DMS153 (cell line): ENCODE measurements at places on chromosomes 5 and 9.

DNA sequence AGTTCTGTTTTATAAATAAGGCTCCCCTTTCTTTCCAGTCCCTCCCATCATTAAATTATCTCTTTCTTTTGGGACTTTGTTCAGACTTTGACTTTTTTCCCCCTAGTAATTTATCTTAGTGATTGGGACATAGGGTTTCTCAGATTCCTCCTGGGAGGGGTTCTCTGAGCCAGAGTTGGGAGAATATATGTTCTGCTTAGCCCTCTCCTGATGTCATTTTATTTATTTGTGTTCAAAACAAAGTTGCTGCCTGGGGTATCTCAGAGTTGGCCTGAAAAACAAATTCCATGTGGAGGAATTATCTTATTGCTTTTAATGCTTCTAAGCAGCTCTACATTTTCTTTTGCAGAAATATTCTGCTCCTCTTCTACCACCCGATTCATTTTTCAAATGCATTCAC, 211.0 kb downstream of the PCSK5 start:
- no peak for DNase-seq

DNA sequence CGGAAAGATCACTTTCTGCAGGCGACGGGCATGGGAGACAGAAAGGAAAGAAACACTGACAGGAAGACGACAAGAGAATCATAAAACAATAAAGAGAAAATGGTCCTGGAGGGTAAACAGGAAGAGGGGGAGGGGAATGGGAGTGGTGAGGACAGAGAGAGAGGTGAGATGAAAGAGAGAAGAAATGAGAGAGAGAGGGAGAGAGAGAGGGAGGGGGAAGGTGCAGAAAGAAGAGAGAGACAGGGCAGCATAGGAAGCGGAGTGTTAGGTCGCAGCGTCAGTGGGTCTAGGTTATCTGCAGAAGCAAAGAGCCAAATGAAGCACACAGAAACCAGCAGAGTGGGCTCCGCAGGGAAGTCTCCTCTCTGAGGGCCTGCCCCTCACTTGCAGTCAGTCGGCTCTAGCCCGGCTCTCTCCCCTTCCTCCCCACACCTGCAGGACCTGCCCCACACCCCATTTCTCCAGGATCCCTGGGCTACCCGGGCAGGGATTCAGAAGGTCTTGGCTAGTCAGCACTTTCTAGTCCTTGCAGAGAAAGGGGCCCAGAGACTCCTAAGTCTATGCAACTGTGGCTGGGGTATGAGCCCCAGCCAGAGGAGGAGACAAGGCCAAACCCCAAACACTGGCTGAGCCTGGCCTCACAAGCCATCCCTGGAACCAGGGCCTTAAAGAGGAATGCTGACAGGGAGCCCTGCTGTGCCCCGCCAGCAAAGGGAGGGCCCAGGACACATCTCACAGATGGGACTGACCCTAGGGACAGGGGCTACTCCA, 29.7 kb upstream of the MEIKIN start:
- no peak for DNase-seq

- no peak for DNase-seq
Measured at GRCh38 chr5:108311682-108312081, 70.2 kb downstream of the FBXL17 start.

- DNase-seq = no peak
Measured at GRCh38 chr5:17395106-17395880, 102.7 kb upstream of the TAF11L2 start.

GRCh38 chr9:37408933-37409710, 13.4 kb upstream of the GRHPR start:
- DNase-seq = no peak

DNA sequence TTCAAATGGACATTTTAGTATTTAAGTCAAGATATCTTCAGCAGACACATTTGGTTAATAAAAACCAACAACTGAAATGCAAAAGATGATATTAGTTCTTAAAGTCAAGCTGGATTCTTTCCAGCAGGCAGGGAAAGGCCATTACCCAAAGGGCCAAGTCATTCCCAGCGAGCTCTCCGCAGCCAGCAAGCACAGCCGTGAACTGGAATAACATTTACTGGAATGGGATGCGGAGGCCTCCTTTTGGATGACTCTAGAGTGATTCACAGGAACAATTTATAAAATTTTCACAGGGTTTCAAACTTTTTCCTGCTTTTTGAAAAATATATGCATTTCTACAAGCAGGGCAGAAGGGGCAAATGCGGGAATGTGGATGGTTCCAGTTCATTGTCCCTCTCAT, 76.6 kb upstream of the DAB2 start:
- DNase-seq = no peak

DNA sequence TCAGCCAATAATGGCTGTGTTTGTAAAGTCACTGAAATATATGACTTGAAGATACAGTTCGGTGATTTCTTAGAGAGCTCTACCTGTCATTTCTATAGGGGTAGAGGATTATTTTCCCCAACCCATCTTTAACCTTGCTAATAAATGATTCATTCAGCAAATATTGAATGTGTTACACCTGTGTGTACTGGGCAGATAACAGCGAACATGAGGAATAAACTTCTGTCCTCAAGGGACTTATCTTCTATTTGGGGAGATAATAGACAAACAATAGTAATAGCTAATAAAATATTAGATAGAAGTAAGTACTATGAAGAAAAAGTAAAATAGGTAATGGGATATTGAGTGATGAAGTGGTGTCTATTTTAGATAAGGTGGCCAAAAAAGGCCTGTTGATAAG, 9.3 kb downstream of the TTC23L start:
- DNase-seq = no peak

- DNase-seq = no peak
Measured at GRCh38 chr5:130092991-130093390, 188.7 kb downstream of the CHSY3 start.

DNA sequence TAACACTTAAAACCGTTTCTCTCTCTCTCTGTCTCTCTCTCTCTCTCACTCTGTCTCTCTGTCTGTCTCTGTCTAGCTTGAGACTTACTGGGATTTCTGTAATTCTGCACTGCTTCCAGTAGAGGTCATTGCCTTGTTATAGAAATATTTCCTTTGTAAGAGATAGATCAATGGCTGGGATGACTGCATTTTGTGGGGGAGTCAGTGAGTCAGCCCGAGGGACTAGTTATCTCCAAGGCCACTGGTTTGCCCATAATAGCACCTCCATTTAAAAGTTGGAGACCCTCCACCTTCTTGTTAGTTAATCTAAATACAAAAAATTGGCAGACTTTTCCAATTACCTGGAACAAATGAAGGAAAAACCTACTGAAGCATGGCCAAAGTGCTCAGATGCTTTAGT, 547.2 kb downstream of the LRRC70 start:
- DNase-seq = no peak

DNA sequence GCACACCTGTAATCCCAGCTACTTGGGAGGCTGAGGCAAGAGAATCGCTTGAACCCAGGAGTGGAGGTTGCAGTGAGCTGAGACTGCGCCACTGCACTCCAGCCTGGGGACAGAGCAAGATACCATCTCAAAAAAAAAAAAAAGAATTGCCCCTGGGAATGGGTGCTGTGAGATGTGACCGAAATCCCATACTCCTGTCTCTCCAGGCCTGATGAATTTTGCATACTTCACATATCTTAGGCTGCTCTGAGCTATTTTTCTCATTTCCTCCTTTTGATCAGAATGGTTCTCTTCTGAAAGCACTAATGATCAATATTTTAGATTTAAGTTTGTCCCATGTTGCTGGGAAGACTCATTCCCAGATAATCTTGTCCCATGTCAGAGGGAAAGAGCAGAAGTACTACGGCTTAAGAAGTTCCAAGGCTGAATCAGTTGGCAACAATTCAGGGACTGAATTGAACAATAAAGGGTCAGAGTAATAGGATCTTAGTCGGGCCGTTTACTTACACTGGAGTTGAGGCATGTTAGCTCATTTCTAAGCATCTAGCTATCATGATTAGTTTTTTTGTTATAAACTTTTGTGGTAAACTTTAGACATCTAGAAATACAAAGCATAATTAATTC, 44.2 kb upstream of the TENT2 start:
- DNase-seq = no peak

DNA sequence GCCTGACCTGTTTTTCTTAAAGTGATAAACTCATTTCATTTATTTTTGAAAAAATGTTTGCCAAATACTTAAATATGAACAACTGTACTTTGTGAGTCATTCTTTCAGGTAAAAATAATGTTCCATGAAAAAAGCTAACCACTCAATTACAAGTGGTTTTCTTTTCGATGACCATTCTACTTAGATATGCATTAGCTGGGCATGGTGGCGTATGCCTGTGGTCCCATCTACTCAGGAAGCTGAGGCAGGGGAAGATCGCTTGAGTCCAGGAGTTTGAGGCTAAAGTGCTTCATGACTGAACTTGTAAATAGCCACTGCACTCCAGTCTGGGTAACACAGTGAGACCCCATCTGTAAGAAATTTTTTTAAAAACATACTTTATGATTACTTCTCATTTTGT, 4.0 kb upstream of the WDR70 start:
- no peak for DNase-seq

DNA sequence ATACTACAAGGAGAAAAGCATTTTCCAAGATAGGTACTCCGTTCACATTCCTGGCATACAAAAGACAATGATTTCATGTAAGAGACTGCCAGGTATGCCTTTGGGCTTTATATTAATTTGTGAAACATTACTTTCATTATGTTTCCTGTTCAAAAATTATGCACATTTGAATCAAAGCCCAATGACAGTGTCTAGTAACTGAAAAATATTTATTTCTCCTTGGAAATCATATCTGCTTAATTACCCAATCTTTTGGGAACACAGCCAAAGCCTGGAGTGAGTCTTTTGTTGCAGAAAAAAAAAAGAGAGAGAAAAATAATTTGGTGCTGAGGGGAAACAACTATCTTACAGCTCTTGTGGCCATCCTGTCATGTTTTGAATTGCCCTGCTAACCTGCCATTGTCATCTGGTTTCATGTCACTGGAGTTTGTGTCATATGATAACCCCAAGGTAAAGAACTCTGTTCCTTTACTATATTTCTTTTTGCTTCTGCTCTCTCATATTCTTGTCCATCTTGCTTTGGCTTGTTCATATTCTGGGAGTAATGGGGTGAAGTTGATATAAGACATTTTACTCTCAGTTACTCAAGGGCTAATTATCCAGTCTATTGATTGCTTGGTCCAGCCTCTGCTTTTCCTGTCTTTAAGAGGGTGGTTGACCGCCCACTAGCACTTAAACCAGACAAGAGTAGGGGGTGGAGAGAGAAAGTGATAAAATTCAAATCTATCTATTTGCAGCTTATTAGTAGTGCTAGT, 238.3 kb upstream of the NUDT12 start:
- no peak for DNase-seq

- DNase-seq = no peak
Measured at GRCh38 chr9:113215132-113215531, 5.9 kb downstream of the FKBP15 start.

DNA sequence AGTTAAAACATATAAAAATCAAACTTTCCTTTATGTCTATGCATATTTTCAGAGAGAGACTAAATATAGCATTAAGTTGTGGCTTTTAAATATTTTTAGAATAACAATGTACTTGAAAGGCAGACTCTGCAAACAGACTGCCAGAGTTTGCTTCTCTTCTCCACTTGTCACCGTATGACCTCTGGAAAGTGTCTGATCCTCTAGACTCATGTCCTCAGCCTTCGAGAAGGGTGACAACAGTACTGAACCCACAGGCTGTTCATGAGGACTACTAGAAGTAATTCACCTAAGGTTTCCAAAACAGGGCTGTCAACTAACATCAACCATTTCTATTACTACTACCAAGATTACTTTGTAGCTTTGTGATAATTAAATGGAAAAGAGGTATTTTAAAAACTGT, 167.7 kb upstream of the TBCA start:
- DNase-seq = no peak

DNA sequence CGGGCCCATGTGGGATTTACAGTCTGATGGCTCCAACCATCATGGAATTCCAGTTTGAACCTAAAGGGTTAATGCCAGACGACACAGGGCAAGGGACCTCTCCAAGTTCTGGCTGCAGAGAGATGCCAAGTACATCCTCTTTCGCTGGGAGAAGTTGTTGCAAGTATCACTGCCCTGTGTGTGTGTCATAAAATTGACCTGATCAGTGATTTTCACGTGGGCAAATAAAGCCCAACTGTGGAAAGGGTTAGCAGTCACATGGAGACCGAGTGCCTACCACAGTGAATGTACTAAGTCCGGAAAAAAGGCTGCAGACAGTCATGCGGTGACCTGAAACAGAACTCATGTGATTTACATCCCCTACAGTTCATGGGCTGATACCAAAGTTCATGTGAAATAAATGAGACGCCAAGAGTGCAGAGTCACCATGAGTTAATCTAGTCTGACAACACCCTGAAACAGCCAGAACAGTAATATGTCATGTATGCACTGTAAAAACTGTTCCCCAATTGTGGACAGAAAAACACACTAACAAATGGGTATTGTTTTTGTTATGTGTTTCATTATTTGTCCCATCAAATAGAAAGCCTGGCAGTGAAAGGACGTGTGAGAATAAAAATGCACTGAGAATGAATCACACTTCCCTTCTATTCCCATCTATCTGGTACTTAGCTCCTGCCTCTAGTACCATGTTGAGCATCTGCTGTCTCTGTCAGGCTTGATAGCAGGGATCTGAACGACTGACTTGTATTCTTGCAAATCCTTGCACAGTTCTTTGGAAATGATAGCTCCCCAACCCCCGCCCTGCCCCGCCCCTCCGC, 115.7 kb downstream of the SUSD1 start:
- no peak for DNase-seq

GRCh38 chr5:36073595-36074216, 7.0 kb upstream of the UGT3A2 start:
- DNase-seq = peak; percentile 53

- no peak for DNase-seq
Measured at GRCh38 chr5:106963630-106964029, 707.1 kb downstream of the EFNA5 start.

DNA sequence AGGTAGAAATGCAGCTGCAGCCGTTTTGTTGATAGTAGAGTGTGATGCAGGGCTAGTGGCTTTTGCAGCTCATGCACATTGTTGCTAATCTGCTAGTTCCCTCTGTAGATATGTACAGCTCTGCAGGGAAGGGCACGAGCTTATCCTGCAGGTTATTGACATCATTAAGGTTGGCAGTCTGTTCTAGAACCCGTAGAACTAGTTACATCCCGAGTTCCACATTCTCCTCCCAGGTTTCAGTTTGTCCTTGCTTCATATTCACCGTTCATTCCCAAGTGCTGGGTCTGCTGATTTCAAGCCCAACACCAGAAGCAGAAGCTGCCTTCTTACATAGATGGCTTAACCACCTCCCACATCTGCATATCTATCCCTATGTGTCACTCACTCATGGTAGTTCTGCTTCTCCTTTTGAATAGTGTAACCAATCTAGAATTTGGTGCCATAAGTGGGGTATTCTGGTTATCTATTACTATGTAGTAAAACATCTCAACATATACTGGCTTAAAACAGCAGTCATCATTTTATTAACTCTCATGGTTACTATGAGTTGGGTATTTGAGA, 38.1 kb downstream of the CRHBP start:
- no peak for DNase-seq

GRCh38 chr9:89427621-89428221, 70.2 kb downstream of the SEMA4D start:
- no peak for DNase-seq

GRCh38 chr5:150465927-150466326, 16.4 kb upstream of the RPS14 start:
- DNase-seq = no peak
